ENCODE measurements at places on chromosomes 13 and 19.

- no peak for DNase-seq
These were observed 135.3 kb upstream of the MCF2L start for GRCh38 chr13:112833551-112834257.

DNA sequence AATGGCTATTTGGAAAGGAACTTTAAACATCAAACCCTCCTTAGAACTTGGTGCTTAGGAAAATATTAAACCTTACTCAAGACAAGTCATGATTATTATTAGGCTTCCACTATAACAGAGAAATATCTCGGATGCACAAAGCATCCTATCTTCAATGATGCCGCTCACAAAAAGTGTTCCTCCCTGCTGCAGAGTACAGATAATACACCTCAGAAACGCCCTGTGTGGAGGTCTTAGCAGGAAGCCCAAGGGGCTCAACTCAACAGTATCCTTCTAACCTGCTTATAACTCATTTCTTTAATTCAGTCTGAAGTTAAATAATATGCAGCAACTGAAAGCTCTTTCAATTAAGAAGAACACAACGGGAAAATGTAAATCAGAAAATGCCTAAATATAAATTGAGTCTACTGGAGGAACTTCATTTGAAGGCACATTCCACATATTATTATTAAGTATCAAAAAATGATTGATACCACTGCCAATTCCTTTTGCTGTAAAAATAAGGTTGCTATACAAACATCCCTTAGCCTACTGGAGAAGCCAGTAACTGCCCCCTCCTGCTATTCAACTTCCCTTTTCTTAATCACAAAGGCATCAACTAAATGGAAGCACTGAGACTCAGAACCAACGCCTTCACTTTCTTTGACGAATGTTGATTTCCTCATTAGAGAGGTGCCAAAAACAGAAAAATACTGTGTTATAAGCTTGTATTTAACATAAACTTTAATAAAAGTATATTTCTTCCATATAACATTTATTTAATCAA lies 12.0 kb downstream of the ELF1 start:
- no peak for DNase-seq

- DNase-seq = no peak
These were observed 14.7 kb downstream of the REXO1 start for GRCh38 chr19:1833540-1833939.

DNA sequence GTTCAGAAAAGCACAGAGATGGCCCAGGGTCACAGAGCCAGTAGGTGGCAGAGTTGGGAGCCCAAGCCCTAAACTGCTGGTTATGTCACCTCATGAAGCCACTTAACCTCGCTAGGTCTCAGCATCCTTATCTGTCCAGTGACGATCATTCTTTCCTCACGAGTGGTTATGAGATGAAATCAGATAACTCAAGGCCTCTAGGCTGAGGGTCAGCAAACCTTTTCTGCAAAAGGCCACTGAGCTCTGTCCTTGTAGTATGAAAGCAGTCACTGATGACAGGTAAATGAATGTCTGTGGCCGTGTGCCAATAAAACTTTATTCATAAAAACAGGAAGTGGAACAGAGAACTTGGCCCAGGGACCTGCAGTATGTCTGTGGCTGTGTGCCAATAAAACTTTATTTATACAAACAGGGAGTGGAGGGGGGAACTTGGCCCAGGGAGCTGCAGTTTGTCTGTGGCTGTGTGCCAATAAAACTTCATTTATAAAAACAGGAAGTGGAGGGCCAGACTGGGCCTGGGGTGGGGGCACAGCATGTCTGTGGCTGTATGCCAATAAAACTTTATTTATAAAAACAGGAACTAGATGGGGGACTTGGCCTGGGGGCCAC lies 71.2 kb downstream of the GNG7 start:
- DNase-seq = no peak

GRCh38 chr13:21045100-21045499 lies 16.3 kb downstream of the LATS2 start:
- DNase-seq = no peak

- DNase-seq = no peak
These were observed 26.2 kb upstream of the NCCRP1 start for GRCh38 chr19:39170386-39171231.

DNA sequence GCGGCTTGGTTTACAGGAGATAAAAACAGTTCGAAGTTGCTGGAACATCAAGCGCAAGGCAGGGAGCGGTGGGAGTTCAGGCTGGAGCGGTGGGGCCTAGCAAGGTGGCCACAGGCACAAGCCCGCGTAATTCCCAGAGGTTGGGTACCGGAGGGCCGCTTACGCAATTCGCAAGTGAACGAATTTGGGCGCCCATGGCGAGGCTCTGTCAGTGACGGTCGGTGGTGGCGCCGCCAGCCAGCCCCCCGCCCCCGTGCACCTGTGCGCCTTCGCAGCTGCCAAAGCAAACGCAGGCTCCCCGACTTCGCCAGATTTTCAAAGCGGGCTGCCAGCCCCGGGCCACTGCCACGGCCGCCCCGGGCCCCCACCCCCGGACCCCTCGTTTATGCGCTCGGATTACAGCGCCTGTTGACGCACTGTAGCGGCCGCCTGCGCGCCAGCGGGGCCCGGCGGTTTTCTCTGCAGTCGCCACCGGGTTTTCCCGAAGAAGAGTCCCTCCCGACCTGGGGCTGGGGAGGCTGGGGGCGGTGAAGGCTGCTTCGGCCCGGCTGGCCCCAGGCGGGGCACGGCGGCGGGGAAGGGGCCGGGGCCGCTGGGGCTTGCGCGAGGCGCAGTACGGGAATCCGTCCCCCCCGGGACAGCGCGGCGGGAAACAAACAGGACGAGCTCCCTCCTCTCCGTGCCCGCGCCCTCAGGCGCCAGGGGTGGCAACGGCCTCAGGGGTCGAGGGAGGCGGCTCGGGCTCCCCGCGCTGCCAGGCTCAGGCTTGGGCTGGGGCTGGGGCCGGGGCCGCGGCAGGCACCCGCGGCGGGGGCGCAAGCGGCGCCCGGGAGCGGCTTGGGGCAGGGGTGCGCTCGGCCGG lies 709 bp downstream of the N4BP2L1 start:
- DNase-seq = no peak

- DNase-seq = no peak
These were observed 28.5 kb upstream of the ARGLU1 start for GRCh38 chr13:106596275-106596937.

DNA sequence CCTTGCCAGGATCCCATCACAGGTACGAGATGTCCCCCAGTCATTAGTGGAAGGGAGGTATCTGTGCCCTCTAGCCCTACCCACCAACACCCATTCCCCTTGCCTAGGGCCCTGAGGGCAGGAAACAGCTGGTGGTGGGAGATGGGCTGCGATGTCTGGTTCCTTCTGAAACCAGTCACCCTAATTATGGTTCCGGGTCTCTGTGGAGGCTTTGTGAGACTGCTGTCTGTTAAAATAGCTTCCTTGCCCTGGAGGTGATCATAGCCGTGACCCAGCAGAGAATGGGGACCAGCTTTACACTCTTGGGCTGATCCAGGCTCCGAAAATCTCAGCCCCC lies 5.5 kb downstream of the ALDH16A1 start:
- DNase-seq = no peak

DNA sequence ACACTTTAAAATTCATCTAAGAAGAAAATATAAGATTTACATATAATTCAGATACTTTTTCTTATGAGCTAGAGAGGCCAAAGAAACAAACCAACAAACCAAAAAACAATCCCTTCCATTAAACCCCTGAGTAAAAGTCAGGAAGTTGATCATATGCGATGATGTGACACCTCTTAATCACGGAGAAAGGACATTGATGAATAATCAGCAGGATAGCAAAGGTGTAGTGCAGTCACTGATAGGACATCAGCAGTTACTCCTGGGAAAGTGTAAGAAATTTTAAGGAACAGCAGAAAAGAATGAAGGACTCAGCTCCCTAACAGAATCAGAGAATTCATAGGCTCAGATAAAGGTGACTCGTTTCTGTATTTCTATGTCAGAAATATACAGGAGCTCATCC lies 202.4 kb upstream of the EDNRB start:
- DNase-seq = no peak

GRCh38 chr19:18317961-18318800 lies 4.7 kb downstream of the LSM4 start:
- DNase-seq = no peak

GRCh38 chr19:10269333-10270179 lies 1.4 kb upstream of the ICAM1 start:
- no peak for DNase-seq

GRCh38 chr19:29285878-29286277 lies 72.9 kb upstream of the UQCRFS1 start:
- DNase-seq = no peak

GRCh38 chr13:43293986-43294385 lies 270.6 kb downstream of the DNAJC15 start:
- no peak for DNase-seq

DNA sequence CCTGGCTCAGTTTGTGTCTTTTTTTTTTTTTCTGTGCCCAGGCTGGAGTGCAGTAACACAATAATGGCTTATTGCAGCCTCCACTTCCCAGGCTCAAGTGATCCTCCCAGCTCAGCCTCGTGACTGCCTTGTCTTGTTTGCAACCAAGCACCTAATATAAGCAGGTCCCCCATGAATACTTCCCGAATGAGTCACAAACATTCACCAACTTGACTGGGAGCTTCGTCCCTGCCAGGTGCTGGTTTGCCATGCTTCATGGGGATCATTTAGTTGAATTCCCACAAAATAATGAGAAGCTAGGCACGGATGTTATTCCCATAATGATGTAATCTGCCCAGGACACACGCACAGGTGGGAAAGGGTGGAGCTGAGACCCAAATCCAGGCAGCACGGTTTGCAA lies 176.5 kb downstream of the CACNA1A start:
- no peak for DNase-seq

DNA sequence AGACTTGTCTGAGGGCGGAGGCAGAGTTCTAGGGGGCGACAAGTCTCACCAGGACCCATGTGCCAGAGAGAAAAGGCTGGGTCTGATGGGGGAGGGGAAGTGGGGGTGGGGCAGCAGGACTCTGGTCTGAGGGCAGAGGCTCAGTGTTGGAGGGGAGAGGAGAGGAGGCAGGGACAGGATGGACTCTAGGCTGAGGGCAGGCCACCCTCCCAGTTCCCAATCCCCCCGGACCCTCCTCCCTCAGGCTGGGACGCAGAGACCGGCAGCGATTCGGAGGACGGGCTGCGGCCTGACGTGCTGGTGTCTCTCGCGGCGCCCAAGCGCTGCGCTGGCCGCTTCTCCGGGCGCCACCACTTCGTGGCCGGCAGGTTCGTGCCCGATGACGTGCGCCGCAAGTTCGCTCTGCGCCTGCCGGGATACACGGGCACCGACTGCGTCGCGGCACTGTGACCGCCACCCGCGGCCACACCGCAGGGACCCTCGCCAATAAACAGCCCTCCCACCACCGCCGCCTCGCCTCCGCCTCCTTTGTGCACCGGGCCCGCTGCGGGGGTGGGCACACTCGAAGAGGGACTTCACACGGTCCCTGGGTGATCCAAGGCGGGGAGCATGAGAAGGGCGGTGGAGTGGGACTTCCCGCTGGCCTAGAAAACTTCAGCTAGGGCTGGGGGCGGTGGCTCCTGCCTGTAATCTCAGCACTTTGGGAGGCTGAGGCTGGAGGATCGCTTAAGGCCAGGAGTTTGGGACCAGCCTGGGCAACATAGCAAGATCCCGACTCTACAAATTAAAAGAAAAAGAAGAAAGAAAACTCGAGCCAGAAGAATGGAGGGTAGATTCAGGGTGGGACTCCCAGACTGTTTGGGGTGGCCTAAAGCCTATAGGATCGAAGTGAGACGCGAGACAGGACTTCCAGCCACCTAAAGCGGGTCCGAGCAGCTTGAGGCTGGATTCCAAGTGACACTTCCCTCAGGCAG lies 703 bp upstream of the CILP2 start:
- DNase-seq = no peak

GRCh38 chr19:1049800-1050199 lies 9.9 kb downstream of the ABCA7 start:
- DNase-seq = no peak

DNA sequence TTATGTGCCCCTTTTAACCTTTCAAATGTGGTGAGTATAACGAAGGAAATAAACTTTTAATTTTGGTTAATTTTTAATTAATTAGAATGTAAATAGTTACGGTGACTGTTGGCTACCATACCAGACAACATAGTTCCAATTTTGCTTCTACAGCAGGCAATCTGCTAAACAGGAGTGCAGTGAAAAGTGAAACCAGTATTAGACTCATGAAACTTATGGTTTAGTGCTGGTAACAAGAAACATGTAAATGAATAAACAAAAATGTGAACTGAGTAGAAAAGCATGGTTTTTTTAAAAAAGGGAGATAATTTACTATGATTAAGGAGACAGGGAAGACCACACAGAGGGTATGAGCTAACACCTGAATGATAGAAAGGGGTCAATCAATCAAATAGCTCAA lies 478.4 kb downstream of the PCDH9 start:
- DNase-seq = no peak

DNA sequence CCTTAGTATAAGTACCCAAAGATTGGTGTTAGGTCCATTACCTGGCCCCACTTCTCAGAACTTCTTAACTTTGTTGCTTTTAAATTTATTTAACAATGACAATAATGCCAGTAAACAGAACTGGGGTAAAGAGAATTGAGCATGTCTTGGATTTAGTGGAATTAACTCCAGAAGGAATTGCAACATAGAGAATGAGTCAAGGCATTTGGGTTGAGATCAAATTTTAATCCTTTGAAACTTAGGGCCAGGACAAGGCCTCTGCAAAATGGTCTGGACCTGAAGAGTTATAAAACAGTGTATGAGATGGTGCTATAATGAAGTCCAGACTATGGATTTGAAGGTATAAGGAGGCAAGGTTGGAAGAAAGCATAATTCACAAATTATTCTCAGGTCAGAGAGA lies 1030.4 kb downstream of the SLITRK5 start:
- DNase-seq = no peak

GRCh38 chr13:105442949-105443699 lies 1092.3 kb downstream of the EFNB2 start:
- DNase-seq = peak; percentile 99

DNA sequence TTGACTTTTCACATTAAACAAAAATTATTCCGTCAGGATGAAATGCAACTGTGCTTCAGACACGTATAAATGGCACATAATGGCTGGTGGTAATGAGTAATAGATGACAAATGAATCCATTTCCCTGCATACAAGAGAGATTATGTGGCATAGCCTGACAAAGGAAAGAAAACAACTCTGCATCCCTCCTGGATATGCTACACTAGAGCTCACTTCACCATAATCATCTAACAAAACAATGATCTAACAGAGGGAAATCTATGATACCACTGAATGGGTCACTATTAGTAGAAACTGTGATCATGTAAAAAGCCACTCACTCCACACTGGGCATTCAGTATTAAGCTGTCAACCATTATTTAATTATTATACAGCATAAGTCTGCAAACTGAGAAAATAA lies 1498.4 kb downstream of the EFNB2 start:
- no peak for DNase-seq

Data from fibroblast of skin of left biceps (primary cell).